Calu3 (cell line): ENCODE measurements at places on chromosomes 6 and 20. TPM values are rescaled to one million over a fixed set of nuclear protein-coding genes. Genes with fewer than 3 reads are reported as not detected.

The RGS17 gene
- total RNA-seq = 0.64 and 0.78 TPM in 2 replicates

- no peak for DNase-seq
These were observed 135.7 kb downstream of the ALDH8A1 start for GRCh38 chr6:134814076-134814695.

The CENPW gene
- 66.4 and 73.4 TPM in 2 replicates for total RNA-seq

The PSMF1 gene
- 112 and 128 TPM in 2 replicates for total RNA-seq

DNA sequence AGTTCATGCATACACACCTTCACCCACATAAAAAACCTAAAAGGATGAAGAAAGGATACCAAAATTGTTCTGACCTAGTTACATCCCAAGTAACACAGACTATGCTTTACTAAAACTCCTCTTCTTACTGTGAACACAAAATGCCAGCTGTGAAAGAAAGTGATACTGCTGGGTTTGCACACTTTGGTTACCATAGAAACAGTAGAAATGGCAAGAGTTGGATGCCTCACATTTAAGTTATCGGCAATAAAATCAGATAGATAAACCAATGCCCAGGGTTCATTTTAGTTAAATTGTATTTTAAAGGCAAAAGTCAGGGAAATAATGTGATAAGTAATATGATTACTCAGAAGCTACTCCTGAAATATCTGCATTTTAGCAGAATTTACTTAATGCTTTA, 161.9 kb downstream of the CDK19 start:
- no peak for DNase-seq

- DNase-seq = no peak
These were observed 84.5 kb downstream of the KIF13A start for GRCh38 chr6:17902974-17903373.

- no peak for DNase-seq
These were observed 185.5 kb upstream of the TNFAIP3 start for GRCh38 chr6:137681445-137682009.
